ENCODE measurements at places on chromosomes 16 and 17.
A peak's percentile ranks its signal among the peaks of the same experiment; 100 is the strongest.

DNA sequence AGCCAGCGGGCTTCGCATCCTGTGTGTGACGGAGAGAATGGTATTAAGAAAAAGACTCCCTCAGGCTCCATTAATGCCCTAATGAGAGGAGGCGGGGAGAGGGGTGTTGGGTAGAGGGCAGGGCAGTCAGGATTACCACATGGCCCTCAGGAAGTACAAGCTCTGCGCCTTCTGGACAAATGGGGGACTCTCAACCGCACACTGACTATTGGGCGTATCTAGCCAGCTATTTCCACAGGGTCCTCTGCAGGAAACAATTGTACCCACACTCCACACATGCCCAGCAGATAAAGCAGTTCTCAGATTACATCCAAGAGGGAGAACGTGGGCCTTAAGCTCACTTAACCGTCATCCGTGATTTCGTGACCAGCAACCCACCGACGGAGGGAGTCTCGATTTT lies 14.7 kb downstream of the NXN start:
- H3K4me3 ChIP-seq, result no peak overlapping the region
- no peaks in the 10 kb centered on the region for H3K36me3 ChIP-seq
- H3K4me1 ChIP-seq, result no peaks in the 10 kb centered on the region
- no peak overlapping the region for H3K27ac ChIP-seq

- no peaks in the 10 kb centered on the region for H3K36me3 ChIP-seq
- H3K4me3 ChIP-seq, result no peak overlapping the region
- no peak overlapping the region for H3K27ac ChIP-seq
- no peaks in the 10 kb centered on the region for H3K27me3 ChIP-seq
Measured at GRCh38 chr16:4548124-4548523, 8.0 kb upstream of the C16orf96 start.

GRCh38 chr16:83843657-83844056 lies 35.9 kb downstream of the HSBP1 start:
- no peaks in the 10 kb centered on the region for H3K27me3 ChIP-seq
- no peak overlapping the region for H3K4me3 ChIP-seq
- DNase-seq, result no peak
- no peak overlapping the region for H3K27ac ChIP-seq
- no peaks in the 10 kb centered on the region for H3K36me3 ChIP-seq

DNA sequence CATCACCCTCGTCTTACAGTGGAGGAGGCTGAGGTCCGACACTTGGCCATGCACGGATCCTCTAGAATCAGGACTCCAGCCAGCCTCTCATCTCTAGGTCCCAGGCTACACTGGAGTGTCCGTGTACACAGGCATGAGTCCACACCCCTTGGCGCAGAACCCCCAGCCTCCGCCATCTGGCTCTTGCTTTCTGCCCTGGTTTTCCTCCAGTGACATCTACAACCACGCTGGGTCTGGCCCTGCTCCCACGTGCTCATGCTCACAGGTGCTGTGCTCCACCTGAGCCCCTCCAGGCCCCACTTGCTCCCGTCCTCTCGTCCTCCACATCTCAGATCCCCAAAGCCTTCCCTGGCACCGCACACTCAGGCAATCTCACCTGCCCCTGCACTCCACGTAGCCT lies 260.8 kb downstream of the ENGASE start:
- peaks cover 6% of the 10 kb centered on the region for H3K27me3 ChIP-seq
- no peak overlapping the region for H3K4me3 ChIP-seq
- no peaks in the 10 kb centered on the region for H3K36me3 ChIP-seq
- no peak for DNase-seq
- no peak overlapping the region for H3K27ac ChIP-seq
- H3K4me1 ChIP-seq, result no peaks in the 10 kb centered on the region

DNA sequence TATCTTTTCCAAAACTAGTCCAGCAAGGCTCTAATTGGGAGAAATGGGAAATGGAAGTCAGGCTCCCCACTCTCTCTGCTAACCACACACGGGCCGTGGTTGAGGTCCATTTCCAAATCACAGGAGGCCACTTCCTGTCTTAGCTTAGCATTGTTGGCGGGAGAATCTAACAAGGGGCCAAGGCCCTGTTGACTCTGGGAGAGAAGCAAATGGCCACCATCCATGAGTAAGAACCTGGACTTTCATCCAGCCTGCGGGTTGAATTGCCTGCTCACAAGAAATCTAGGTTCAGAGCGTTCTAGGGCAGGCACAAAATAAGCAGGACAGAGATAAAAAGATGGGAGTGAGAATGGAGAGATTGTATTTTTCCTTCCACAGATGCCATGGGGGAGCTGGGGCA lies 5.7 kb downstream of the FAM20A start:
- H3K36me3 ChIP-seq, result no peaks in the 10 kb centered on the region
- H3K27me3 ChIP-seq, result peaks cover 56% of the 10 kb centered on the region
- H3K27ac ChIP-seq, result no peak overlapping the region
- no peak overlapping the region for H3K4me3 ChIP-seq
- no peak for DNase-seq
- peaks cover 15% of the 10 kb centered on the region for H3K4me1 ChIP-seq

DNA sequence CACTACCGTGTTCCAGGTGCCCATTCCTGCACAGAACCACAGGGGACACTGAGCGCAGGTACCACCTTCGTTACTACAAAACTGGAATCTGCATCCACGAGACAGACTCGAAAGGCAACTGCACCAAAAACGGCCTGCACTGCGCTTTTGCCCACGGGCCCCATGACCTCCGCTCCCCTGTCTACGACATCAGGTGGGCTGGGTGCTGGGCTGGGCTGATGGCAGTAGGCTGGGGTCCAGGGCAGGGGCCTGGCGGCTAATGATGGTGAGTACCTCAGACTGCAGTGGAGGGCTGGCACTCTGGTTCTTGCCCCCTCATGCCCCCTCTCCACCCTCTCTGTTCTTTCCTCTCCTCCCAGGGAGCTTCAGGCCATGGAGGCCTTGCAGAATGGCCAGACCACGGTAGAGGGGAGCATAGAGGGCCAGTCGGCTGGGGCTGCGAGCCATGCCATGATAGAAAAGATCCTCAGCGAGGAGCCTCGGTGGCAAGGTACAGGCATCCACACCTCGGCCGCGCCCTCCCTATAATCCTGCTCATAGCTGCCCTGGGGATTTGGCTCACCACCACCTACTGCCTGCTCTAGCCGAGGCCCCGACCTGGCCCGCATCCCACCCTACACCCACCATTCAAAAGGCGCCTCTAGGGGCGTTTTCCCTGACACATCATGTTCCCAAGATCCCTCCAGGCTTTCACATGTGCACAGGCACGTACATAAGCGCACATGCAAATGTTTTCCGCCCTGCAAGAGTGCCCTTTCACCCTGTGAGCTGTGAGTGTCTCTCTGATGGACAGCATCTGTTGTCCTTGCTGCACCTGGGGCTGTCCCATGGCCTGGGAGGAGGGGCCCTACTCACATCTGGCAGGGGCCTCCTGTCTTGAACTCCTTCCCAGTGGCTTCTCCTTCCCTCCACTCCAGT lies 27.7 kb downstream of the UNK start:
- no peak overlapping the region for H3K4me3 ChIP-seq
- H3K36me3 ChIP-seq, result peaks cover 82% of the 10 kb centered on the region
- H3K27ac ChIP-seq, result no peak overlapping the region
- no peaks in the 10 kb centered on the region for H3K27me3 ChIP-seq
- DNase-seq, result no peak

DNA sequence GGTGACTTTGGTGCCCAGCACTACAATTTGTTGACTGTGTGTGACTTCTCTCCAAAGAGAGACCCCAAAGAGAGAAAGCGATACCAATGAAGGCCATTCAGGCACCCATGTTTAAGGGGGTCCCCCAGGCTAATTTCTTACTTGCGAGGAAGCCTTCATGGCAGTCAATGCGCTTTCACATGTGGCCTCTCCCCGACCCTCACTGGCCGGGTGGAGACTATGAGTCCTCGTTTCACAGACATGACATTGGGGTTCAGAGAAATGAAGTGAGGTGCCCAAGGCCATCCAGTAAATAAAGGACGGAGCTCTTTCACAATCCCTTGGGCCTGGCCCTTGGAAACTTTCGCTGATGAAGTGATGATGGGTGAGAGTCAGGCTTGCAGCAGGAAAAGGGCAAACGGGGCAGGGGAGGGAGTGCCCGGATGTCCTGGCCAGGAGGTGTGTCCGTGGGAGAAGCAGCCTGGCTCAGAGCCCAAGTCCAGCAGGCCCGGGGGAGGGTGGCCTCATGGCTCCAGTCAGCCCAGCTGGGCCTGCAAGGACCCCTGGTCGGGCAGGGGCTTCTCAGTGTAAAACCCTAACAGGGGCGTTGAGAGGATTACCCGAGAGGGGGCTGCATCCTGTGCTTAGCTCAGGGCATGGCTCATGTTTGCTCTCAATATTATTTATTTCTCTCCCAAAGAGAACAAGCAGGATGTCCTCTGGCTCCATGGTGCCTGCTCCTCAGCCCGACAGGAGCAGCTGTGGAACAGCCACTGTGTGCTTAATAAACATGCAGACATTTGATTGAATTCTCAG lies 14.7 kb downstream of the TBX2 start:
- peaks cover 57% of the 10 kb centered on the region for H3K27me3 ChIP-seq
- H3K4me1 ChIP-seq, result peaks cover 17% of the 10 kb centered on the region
- no peak overlapping the region for H3K4me3 ChIP-seq
- no peak overlapping the region for H3K27ac ChIP-seq
- no peaks in the 10 kb centered on the region for H3K36me3 ChIP-seq

GRCh38 chr17:38605841-38606645 lies at the start of gene SRCIN1:
TSS of gene SRCIN1 (minus strand) at chr17:38605952. CDS start at chr17:38605705, 247 bp downstream.
- peaks cover 13% of the 10 kb centered on the region for H3K4me1 ChIP-seq
- no peaks in the 10 kb centered on the region for H3K36me3 ChIP-seq
- no peak within 1 kb of the TSS for H3K27ac ChIP-seq
- H3K27me3 ChIP-seq, result peaks cover 77% of the 10 kb centered on the region
- H3K4me3 ChIP-seq, result peak within 1 kb of the TSS; percentile 51

GRCh38 chr16:27824786-27825185 lies 238.7 kb downstream of the GSG1L start:
- H3K36me3 ChIP-seq, result no peaks in the 10 kb centered on the region
- no peak overlapping the region for H3K27ac ChIP-seq

DNA sequence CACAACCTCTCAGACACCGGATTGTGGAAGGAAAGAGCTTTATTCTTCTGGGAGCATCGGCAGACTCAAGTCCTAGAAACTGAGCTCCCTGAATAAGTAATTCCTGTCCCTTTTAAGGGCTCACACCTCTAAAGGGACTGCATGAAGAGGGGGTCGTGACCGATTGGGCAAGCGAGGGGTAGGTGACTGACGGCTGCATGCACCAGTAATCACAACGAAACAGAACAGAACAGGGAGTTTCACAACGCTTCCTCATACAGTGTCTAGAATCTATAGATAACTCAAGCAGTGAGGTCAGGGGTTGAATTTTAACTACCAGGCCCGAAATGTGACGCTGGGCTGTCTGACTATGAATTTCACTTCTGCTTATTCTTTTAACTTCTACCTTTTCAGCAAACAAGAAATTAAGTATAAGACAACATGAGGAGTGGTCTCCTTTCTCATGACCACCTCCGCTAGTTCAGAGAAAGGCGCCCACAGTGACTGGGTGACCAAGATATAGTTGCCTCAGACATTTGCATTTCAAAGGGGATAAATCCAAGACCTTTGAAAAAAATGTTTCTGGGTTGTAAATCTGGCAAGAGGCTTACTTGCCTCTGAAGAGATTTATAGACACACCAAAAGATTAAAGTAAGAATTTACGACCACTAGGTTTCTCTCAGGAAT lies 88.4 kb upstream of the ATF7IP2 start:
- no peak overlapping the region for H3K4me3 ChIP-seq
- H3K27me3 ChIP-seq, result no peaks in the 10 kb centered on the region
- H3K4me1 ChIP-seq, result no peaks in the 10 kb centered on the region
- no peak overlapping the region for H3K27ac ChIP-seq

GRCh38 chr16:73076324-73076810 lies 28.4 kb upstream of the ZFHX3 start:
- peaks cover 11% of the 10 kb centered on the region for H3K27me3 ChIP-seq
- H3K4me3 ChIP-seq, result no peak overlapping the region
- no peak for DNase-seq
- no peaks in the 10 kb centered on the region for H3K4me1 ChIP-seq
- no peak overlapping the region for H3K27ac ChIP-seq
- H3K36me3 ChIP-seq, result no peaks in the 10 kb centered on the region

DNA sequence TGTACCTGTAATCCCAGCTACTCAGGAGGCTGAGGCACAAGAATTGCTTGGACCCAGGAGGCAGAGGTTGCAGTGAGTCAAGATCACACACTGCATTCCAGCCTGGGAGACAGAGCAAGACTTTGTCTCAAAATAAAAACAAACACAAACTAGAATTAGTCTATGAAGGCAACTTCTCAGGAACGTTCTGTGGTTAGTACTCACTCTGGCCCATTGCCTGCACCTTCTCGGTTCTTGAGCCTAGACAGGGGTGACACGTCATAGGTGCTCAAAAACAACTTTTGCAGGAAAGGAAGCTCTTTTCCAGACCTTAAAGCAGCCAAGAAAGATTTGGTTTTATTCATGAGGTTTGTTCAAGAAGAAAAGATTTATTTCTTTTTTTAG lies 22.3 kb upstream of the CNOT1 start:
- DNase-seq, result no peak
- H3K27me3 ChIP-seq, result no peaks in the 10 kb centered on the region
- H3K27ac ChIP-seq, result no peak overlapping the region
- H3K4me1 ChIP-seq, result no peaks in the 10 kb centered on the region
- H3K4me3 ChIP-seq, result no peak overlapping the region
- H3K36me3 ChIP-seq, result no peaks in the 10 kb centered on the region

DNA sequence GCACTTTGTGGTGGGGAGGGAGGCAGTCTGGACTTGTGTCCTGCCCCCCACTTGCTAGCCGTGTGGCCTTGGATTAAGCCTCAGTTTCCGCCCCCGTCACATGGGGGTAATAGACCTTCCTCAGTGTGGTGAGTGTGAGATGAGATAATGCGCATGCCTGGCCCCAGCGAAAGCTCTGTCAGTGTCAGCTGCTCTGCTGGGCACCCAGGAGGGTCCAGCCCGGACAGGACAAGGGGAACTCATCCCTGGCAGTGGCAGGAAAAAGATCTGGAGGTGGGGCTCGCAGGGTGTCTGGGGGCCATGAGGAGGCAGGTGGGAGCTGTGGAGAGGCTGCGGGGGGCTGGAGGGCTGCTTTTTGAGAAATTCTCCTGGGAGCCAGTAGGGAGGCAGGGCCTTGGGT lies 63.5 kb downstream of the SRCIN1 start:
- no peak for DNase-seq
- no peaks in the 10 kb centered on the region for H3K4me1 ChIP-seq
- no peaks in the 10 kb centered on the region for H3K27me3 ChIP-seq
- H3K4me3 ChIP-seq, result no peak overlapping the region

- no peaks in the 10 kb centered on the region for H3K27me3 ChIP-seq
- peaks cover 3% of the 10 kb centered on the region for H3K36me3 ChIP-seq
- H3K4me1 ChIP-seq, result peaks cover 8% of the 10 kb centered on the region
- DNase-seq, result no peak
Measured at GRCh38 chr17:76707985-76708807, 2.6 kb downstream of the MXRA7 start.

GRCh38 chr17:62995377-62995885 lies 29.4 kb downstream of the TANC2 start:
- no peak overlapping the region for H3K27ac ChIP-seq
- no peaks in the 10 kb centered on the region for H3K36me3 ChIP-seq
- no peaks in the 10 kb centered on the region for H3K27me3 ChIP-seq
- DNase-seq, result no peak
- H3K4me1 ChIP-seq, result no peaks in the 10 kb centered on the region

GRCh38 chr16:62035115-62036092 lies 834 bp downstream of the CDH8 start:
- no peaks in the 10 kb centered on the region for H3K4me1 ChIP-seq
- no peak overlapping the region for H3K27ac ChIP-seq
- H3K4me3 ChIP-seq, result no peak overlapping the region
- H3K27me3 ChIP-seq, result peaks cover 19% of the 10 kb centered on the region

- peak; percentile 68 for DNase-seq
- peaks cover 33% of the 10 kb centered on the region for H3K27me3 ChIP-seq
- H3K4me3 ChIP-seq, result peak overlapping the region; percentile 63
- peak overlapping the region; percentile 46 for H3K27ac ChIP-seq
Measured at GRCh38 chr17:5500589-5501391, 14.4 kb downstream of the MIS12 start.

- no peaks in the 10 kb centered on the region for H3K36me3 ChIP-seq
- DNase-seq, result no peak
- H3K27me3 ChIP-seq, result no peaks in the 10 kb centered on the region
- H3K4me3 ChIP-seq, result no peak overlapping the region
Measured at GRCh38 chr17:6948562-6948961, 47.3 kb upstream of the ALOX12 start.
